ENCODE measurements at places on chromosomes 3 and 15.

DNA sequence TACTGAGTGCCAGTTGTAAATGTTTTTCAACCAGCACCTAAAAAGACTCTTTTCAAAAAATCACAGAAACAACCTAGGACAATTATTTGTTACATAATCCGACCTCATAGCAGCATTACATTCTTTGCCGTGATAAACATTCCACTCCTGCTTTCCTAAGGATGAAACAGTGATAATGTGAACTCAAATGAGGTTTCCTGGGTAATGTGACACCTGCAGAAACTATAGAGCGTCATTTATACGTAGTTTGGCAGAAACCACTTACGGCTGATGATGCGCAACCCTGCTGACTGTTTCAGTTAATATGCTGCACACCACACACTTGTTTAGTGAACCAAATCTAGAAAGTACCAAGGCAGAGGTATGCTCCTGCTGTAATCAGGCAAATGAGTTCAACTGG lies 55.8 kb downstream of the SEMA6D start:
- no peak for DNase-seq

GRCh38 chr15:35399901-35400300 lies 146.1 kb downstream of the DPH6 start:
- no peak for DNase-seq

DNA sequence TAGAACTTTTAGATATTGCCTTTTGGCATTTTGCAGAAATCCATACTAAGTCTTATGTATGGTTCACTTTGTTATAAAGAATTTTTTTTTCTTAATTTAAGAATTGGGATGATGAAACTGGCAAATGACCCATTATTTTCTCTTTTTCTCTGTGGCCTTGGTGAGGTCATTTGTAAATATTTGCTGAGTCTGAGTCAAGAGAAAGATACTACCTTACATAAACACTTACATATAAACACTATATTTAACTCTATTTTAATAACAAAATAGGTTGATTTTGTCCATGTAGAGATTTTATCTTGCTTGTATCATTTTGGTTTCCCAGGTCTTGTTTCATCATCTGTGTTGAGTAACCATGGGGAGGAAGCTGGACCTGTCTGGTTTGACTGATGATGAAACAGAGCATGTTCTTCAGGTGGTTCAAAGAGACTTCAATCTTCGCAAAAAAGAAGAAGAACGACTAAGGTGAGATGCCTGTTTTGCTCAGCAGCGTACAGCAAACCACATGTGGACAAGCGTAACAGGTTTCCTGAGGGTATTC lies 91.1 kb downstream of the MYRIP start:
- no peak for DNase-seq

DNA sequence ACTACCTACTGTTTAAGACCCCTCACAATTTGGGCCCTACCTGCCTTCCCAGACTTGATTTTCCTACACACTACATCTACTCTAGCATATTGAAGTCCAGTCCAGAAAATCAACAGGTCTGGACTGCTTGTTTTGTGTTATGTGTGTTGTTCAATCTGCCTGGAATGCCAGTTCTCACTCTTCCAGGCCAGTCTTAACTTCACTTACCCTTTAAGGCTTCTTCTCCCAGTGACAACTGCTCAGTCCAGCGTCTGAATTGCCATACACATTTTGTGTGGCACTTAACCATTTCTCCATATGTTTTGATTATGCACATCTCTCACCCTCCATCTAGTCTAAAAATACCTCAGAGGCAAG lies 1.1 kb downstream of the TICRR start:
- DNase-seq, result no peak

DNA sequence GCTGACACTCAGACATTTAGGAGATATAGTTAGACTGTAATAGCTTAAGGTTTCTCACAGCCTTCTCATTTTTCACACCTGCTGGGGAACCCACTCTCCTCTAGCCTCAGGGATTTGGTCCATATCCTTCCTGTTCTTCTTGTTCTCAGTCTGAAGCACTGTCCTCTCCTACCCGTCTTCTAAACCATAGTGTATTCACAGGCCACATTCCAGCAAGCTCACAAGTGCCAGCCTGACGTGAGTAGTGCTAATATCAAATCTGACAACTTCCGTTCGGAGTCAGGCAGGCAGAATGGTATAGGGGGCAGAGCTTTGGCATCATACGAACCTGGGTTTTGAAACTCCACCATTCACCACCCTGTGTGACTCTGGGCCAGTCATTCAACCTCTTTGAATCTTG lies 6.9 kb upstream of the CA12 start:
- no peak for DNase-seq

DNA sequence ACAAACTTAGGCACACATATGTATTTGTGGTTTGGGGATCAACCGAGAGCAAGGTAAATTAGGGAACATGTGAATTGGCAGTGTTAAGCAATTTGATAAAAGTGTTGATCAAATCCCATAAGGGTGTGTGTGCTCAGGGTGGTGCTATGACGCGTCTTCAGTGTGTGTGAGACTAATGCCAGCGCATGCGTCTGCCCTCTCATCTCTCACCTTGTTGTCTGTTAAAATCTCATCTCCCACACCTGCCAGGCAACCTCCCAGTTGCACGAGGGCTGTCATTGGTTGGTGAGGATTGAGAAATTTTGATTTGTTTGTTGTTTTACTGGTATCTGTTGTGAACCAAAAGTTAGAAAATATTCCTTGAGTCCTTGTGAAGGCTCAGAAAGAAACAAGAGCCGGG lies 137.2 kb upstream of the ICE2 start:
- DNase-seq, result no peak

GRCh38 chr3:27079427-27080257 lies 289.5 kb downstream of the NEK10 start:
- no peak for DNase-seq

- DNase-seq, result no peak
Observed at GRCh38 chr3:176873261-176873660, 324.0 kb downstream of the TBL1XR1 start.

DNA sequence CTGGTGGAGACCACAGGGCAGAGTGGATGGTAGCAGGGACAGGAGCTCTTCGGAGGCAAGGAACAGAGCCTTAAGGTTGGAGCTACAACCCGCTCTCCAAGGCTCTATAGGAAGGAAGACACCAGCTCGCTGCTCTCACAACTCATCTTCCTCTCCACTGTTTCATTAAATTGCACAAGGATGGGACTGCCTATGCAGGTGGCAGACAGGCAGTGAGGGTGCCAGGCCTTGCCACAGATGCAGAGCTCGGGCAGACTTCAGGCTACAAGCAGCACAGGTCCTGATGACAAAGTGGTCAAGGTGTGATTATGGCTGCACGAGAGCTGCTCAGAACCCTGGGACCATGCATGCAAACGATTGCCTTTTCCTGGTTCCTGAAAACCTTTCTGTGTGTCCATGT lies 144.6 kb downstream of the FOXP1 start:
- DNase-seq, result no peak

GRCh38 chr3:59774634-59775033 lies 724.8 kb upstream of the CFAP20DC start:
- no peak for DNase-seq

GRCh38 chr3:156750874-156751245 lies 75.3 kb upstream of the LEKR1 start:
- no peak for DNase-seq
